Activated effector memory CD4-positive, alpha-beta T cell treated with Interleukin-2 at 50 U/mL for 16 hours (primary cell): ENCODE measurements at places on chromosomes 4 and X.

GRCh38 chrX:38000706-38001105 is 5.6 kb upstream of the SYTL5 start:
- DNase-seq = no peak

DNA sequence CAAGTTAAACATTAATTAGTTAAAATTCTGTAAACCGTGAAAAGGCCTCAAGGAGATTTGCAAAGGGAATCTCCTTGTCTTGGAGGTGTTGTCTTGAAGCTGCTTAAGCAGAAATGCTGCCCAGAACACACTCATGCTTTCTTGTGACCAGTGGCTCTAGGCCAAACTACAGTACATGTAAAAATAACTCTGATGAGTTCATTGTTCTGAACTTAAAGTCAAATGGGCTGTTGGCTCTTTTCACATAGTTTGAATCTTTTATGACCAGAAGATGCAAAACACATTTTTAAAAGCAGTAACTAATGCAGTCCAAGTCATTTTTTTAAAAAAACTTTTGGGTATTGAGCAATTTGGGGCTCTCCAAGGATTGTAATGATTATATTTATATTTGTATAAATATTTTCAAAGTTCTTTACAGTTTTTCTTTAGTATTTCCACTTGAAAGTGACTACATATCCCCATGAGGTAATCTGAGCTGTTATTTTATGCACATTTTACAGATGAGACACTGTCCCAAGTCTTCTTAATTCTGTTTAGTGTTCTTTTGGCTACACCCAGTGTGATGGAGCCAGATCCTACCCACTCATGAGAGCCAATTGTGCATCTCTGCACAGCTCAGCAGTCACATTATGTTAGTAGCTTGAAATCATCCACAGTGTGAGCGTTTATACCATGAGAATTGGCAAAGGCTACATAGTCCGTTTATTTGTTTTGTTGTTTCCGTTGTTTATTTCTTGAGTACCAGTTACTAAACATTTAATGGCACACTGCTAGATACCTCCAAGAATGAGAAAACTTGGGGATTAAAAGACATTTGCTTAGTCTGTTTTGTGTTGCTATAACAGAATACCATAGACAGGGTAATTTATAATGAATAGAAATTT is 112.8 kb upstream of the ATXN3L start:
- no peak for DNase-seq

- no peak for DNase-seq
Measured at GRCh38 chrX:124300405-124300804, 32.1 kb upstream of the TEX13D start.

DNA sequence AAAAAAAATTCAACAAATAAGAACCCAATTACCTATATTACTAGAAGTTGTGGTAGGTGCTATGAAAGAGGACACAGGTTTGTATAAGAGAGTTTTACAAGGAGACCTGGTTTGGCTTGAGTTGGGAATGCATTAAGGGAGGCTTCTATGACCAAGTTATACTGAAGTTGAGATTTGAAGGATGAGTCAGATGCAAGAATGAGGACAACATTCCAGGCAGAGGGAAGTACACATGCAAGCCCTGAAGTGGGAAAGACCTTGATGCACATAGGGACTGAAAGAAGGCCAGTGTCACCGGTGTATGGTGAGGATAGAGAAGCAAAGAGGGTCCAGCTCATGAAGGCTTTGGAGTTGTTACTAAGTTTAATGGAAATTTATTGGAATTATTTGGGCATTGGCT is 52.2 kb downstream of the ANK2 start:
- no peak for DNase-seq

GRCh38 chr4:16192057-16192456 is 34.2 kb downstream of the TAPT1 start:
- DNase-seq = no peak

DNA sequence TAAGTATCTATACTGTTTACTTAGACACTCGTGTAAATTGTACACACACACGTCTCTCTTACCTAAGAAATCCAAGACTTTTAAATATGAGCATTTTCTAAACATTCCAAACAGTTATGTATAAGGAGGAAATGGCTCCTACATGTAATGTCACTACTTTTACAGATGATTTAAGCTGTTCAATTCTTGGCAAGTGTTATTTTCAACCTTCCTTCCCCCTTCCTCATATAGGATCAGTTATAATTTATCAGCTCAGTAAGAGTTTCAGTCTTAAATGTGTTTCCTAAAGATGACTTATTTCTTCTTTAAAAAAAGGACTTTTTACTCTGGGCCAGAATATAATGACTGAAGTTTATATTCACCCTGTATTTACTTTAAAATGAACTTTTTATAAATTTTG is 601.1 kb downstream of the ANKRD50 start:
- no peak for DNase-seq

DNA sequence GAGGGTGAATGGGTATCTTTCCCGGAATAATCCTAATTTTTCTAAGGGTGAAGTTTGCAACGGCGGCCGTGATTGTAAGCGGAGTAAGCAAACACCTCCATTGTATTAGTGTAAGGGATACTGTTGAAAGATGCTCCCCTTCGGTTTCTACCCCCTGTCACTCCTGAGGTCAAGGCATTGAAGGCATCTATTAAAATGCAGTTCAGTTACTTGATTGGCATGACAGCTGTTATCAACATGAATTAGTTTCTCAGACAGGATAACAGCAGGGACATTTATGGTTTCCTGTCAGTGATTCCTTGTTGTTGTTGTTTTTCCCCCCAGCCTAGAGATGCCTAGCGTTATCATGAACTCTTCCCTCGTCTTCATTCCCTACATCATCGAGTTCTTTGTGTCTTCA is 552 bp downstream of the SLC25A14 start:
- DNase-seq = no peak

- no peak for DNase-seq
Measured at GRCh38 chrX:131081772-131082740, 23.9 kb downstream of the ARHGAP36 start.

DNA sequence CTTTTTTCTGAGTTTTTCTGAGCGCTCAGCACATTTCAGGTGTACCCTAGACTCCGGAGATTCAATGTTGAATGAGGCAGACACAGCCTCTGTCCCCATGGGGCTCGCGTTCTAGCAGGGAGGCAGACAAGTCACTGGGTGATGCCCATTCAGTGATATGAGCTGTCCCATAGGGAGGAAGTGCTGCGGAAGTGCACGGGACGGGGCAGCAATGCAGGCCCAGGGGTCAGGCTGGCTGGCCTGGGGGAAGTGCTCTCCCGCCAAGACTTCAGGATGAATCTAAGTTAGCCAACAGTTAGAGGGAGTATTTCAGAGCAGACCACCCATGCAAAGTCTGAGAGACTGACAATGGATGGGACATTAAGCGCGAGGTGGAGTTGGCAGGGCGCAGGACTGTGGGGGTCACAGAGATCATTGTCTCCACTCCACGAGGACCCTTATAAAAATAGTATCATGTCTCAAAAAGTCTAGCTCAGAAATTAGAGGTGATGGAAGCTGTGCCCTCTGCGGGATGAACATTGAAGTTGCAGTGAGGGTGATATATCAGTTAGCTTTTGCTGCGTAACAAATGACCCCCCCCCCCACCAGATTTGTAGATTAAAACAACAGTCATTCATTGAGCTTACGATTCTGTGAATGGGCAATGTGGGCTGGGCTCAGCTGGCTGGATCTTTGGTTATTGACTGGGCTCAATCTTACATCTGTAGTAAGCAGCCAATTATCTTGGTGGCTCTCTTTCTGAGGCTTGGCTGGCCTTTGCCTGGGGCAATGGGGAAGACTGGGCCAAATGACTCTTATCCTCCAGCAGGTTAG is 16.4 kb downstream of the PSAPL1 start:
- DNase-seq = no peak

- no peak for DNase-seq
Measured at GRCh38 chrX:150522494-150522893, 45.9 kb upstream of the MTM1 start.

GRCh38 chr4:102543030-102543928 is 42.1 kb downstream of the NFKB1 start:
- DNase-seq = no peak

- no peak for DNase-seq
Measured at GRCh38 chrX:152810403-152810802, 20.2 kb downstream of the CETN2 start.

GRCh38 chr4:104393655-104394324 is 100.9 kb downstream of the CXXC4 start:
- no peak for DNase-seq
